ENCODE measurements at places on chromosomes 6 and 20.

GRCh38 chr6:170212956-170213636 is 77.8 kb downstream of the DLL1 start:
- DNase-seq = no peak

DNA sequence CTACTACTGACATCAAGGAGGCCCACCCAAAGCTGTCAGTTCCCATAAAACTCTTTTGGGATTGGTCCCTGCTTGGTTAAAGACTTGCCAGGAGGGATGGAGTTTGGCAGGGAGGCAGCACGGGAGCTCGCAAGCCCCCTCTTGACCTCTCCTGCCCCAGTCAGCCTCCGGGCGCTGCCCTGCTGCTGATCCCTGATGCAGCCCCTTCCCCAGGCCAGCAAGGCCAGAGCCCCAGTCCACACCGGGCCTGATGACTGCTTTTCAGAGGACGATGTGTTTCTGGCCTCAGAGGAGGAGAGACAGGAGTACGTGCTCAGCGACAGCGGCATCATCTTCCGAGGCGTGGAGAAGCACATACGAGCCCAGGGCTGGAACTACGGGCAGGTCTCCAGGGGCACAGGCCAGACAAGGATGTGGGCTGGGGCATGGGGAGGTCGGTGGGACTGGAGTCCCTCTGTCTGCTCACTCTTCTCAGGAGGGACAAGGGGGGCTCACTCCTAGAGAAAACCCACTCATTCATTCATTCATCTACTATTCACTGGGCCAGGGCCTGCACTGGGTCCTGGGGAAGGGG is 15.6 kb downstream of the TGM6 start:
- DNase-seq = no peak

GRCh38 chr6:24078200-24078599 is 47.8 kb upstream of the NRSN1 start:
- DNase-seq = no peak

DNA sequence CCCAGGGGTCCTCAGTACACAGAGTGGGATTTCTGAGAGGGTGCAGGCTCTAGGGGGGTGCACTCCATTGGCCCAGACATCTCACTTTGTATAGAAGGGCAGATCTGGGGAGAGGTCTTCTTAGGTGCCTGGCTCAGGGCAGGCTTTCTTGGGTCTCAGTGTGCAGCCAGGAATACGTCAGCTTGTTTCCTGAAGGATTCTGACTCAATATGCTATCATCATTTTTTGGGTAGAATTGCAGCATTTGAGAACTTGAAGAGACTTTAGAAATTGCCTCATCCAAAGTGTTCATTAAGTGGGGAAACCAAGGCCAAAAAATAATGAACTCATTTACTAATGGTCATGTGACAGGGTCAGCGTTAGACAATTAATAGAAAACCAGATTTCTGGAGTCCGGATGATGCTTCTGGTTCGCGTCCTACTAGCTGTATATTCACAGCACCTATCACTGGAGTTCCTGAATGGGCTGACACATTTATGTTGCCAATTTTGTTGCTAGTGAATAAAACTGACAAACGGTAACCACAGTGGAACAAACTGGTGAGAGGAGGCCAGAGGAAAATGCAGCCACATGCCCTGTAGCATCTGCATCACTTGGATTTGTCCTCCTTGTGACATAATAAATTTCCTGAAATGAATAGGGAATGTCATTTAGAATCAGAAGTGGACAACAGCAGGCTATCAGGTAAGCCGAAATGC is 238.9 kb downstream of the TBC1D7 start:
- no peak for DNase-seq

DNA sequence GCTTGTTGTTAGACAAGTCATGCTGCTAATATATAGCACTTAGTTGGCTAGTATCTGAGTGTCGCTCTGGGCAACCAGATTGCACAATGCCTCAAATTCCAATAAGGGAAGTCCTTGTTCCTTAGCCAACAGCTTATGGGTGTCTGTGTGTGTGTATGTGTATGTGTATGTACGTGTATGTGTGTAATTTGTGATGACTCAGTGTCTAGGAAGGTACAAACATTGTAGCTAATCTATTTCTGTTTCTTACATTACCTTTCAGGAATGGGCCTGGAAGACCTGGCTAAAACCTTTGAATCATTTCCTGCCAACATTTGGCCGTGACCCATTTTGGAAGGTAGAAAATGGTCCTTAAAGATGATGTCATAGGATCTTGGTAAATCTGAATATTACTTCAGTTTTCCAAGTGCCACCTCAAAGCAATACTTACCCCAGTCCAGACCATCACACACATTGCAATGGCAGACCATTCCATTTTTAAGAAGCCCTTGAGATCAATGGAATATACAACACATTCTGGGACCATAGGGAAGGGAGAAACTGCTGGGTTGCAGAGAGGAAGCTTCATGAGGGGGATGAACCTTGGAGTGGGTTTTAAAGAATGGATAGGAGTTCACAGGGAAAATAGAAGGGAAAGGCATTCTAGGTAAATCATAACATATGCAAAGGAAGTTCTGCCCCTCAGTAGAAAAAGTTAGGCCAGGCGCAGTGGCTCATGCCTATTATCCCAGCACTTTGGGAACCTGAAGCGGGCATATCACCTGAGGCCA is 25.1 kb downstream of the NEDD9 start:
- DNase-seq = no peak

GRCh38 chr20:54078296-54078984 is 8.0 kb upstream of the BCAS1 start:
- DNase-seq = no peak

DNA sequence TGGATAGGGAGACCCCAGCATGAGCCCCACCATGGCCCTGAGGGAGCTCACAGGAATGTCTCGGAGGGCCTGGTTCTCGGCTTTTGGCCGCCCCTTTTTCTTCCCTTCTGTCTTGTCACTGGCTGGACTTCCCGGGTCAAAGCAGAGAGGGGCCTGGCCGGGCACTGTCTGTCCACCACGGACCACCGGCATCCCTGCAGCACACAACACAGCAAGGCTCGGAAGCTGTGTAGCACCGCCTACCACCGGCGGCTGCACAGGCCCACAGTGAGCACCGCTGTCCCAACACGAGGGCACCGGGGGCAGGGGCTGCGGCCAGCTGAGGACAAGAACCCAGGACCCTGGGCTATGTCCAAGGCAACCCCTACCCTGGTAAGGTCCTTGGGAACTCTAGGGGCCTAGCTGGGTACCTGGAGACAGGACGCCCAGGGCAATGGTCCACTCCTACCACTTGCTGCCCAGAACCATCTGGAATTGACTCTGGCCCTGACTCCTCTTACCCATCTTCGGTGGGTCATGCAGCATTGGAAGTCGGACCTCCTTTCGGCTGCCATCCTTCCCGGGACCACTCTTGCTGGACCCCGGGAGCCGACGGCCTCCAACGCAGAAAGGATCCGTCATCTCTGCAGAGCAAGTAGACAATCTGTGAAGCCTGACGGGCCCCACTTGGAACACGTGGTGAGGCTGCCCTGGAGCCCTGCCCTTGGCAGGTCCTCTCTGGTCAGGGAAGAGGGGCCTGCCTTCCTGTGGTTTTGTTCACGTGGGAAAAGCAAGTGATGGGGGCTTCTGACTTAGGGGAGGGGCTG is 2.2 kb downstream of the ZNF512B start:
- no peak for DNase-seq

DNA sequence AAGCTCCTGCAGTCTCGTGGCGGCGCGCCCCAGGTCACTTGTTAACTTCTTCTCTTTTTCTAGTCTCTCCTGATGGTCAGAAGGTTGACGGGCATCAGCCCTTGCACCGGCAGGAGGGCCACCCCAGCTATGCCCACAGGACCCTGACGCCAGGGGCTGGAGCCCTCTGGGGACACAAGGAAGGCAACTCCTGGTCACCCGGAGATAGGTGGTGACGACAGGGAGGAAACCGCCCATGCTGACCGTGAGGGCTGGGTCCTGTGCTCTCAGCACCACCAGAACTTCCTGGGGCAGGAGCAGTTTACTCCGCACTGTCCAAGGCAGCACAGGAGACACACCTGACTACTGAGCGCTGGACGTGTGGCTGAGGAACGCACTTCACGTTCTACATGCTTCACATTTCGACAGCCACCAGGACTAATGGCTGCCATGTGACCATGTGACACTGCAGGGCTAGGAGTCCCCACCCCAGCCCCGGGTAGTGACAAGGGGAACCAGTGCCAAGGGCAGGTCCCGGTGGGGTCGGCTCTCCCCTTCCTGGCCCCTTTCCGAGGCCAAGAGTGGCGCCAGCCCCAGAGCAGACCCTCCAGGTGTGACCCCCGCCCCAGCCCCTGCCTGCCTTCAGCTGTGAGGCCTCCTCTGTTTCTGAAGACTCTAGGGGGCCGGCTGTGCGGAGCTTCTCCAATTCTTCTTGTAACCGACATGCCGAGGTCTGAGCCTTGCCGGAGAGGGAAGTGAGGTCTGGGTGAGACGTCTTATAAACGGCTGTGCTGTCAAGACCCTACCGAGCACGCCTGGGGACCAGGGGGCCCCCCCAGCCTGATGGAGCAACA is 45.2 kb downstream of the DSTN start:
- no peak for DNase-seq

DNA sequence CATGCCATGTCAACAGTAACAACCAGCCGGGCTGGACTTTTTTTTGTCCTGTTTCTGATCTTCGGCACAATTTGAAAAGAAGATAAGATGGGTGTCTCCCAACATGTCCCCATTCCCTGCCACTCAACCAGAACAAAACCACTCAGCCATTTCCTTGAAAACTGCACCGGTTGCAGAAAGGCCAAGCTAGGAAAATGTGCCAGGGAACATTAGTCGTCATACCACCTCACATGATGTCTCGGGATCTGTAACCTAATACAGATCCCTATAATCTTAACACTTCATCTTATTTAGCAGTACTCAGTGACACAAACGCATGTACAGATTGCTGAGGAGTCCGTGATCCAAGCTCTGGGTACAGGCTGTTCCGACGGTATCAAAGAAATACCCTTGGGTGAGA is 46.5 kb downstream of the ALDH8A1 start:
- DNase-seq = no peak
